NAMALWA (cell line): ENCODE measurements at places on chromosomes 4 and X.

- no peak for DNase-seq
Observed at GRCh38 chr4:60482921-60483351, 717.2 kb upstream of the ADGRL3 start.

DNA sequence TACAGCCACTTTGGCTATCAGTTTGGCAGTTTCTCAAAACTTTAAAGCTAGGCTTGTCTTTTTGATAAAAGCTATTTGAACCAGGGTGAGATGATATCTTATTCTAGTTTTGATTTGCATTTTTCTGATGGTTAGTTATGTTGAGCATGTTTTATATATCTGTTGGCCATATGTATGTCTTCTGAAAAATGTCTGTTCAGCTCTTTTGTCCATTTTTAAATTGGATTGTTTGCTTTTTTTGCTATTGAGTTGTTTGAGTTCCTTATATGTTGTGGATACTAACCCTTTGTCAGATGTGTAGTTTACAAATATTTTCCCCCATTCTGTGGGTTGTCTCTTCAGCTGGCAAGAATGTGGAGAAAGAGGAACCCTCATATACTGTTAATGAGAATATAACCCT lies 11.6 kb upstream of the GIMD1 start:
- DNase-seq = no peak

- DNase-seq = no peak
Observed at GRCh38 chrX:13923289-13923688, 106.4 kb upstream of the GPM6B start.

DNA sequence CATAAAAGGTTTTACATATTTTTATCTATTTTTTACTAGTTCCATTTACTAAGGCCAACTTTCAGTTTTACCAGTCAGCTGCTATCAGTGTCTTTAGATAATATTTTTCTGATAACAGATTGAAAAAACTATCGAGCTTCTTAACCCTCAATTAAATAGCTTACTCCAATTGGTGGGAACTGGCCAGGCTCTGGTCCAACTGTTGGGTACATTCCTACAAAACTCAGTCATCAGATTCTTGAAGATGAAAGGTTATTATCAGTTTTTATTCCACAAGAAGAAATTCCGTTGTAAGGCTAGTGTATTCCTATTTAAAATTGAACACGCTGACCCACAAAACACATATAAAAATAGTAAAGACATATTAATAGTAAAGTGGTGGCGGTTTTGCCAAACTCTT lies 346.2 kb downstream of the MAPK10 start:
- no peak for DNase-seq

- peak; percentile 91 for DNase-seq
Observed at GRCh38 chr4:88591787-88592599, at the start of gene HERC3. TSS of gene HERC3 (plus strand) at chr4:88592480. CDS start at chr4:88605824, 13,344 bp downstream.

- no peak for DNase-seq
Observed at GRCh38 chr4:105923497-105924238, 28.4 kb downstream of the NPNT start.

- peak; percentile 44 for DNase-seq
Observed at GRCh38 chr4:75630174-75630936, at the start of gene CDKL2. TSS of gene CDKL2 (minus strand) at chr4:75630528. CDS start at chr4:75625988, 4,540 bp downstream.

GRCh38 chr4:108950158-108950915 lies 187.5 kb upstream of the ETNPPL start:
- DNase-seq = no peak

DNA sequence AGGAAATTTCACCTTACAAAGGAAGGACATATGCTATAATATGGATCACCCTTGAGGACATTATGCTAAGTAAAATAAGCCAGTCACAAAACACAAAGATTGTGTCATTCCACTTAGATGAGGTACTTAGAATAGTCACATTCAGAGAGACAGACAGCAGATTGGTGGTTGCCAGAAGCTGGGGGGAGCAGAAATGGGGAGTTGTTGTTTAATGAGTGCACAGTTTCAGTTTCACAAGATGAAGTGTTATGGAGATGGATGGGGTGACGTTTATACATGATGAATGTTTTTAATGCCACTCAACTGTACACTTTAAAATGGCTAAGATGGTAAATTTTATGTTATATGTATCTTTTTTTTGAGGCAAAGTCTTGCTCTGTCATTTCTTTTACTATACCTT lies 14.8 kb upstream of the SPON2 start:
- peak; percentile 30 for DNase-seq

- DNase-seq = no peak
Observed at GRCh38 chrX:43345166-43345565, 310.9 kb upstream of the MAOA start.

- DNase-seq = no peak
Observed at GRCh38 chr4:159366966-159367780, 264.3 kb downstream of the RAPGEF2 start.

GRCh38 chr4:81304871-81305270 lies 89.8 kb upstream of the PRKG2 start:
- DNase-seq = no peak

- no peak for DNase-seq
Observed at GRCh38 chrX:11446336-11446735, 153.1 kb downstream of the AMELX start.

GRCh38 chr4:128227991-128228571 lies 59.5 kb downstream of the PGRMC2 start:
- DNase-seq = no peak
